ELF-1 (cell line): ENCODE measurements at places on chromosomes 2 and 18.

- no peak for DNase-seq
Measured at GRCh38 chr2:134866498-134867099, 28.2 kb downstream of the ACMSD start.

GRCh38 chr18:72672364-72673184 is 128.4 kb upstream of the CBLN2 start:
- DNase-seq = no peak

DNA sequence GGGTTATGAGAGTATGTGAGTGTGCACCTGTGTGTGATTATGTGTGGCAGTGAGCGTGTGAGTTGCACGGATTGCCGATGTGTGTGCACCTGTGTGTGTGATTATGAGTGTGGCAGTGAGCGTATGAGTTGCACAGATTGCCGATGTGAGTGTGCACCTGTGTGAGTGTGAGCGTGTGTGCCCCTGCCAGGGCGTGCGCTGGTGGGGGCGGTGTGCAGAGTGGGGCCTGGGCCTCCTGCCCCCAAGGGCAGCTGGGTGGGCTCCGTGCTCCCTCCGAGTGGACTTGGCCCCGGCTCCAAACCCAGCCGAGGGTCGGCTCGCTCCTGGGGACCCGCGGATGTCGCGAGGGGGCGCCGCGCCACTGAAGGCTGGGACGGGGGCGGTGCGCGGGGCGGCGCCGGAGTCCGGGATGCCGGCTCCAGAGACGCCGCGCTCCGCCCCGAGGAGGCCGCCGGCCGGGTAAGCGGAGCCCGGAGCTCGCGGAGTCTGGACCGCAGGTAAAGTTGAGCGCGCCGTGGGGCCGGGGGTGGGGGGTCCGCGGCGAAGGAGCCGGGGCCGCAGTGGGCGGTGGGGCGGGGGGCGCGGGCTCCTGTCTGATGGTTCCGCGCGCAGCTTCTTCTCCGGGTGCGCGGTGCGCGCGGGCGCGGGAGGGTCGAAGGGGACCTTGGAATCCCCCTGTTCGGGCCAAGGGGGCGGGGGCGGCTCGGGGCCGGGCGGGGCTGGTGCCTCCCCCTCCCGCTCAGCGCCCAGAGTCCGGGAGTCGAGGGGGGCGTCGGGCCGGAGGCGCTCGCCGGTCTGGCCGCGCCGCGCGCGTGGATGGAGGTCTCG is at the start of gene KCNG2:
TSS of gene KCNG2 (plus strand) at position 421 of the 828 bp plus-strand sequence. CDS start 65,730 bp downstream, outside the sequence.
- peak; percentile 20 for DNase-seq

DNA sequence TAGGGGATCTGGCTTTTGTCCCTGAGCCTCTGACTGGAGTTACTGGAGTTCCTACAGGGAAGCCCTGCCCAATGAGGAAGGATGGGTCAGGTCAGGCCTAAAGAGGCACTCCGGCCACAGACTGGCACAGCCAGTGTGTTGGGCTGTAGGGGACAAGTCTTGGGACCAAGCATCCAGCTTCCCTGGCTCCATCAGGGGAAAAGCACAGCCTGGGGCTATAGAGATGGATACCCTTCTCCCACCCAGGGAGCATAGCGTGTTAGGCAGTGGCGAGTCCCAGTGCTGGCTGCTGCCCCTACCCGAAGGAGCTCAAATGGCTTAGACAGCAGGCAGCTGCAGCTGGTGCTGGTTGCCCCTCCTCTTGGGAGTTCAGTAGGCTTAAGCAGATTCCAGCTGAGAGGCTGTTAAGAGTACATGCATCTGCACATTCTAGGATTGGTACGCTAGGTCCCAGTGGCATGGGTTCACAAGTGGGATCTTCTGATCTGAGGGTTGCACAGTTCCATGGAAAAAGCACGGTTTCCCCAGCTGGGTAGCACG is 111.4 kb downstream of the DCDC2C start:
- no peak for DNase-seq

DNA sequence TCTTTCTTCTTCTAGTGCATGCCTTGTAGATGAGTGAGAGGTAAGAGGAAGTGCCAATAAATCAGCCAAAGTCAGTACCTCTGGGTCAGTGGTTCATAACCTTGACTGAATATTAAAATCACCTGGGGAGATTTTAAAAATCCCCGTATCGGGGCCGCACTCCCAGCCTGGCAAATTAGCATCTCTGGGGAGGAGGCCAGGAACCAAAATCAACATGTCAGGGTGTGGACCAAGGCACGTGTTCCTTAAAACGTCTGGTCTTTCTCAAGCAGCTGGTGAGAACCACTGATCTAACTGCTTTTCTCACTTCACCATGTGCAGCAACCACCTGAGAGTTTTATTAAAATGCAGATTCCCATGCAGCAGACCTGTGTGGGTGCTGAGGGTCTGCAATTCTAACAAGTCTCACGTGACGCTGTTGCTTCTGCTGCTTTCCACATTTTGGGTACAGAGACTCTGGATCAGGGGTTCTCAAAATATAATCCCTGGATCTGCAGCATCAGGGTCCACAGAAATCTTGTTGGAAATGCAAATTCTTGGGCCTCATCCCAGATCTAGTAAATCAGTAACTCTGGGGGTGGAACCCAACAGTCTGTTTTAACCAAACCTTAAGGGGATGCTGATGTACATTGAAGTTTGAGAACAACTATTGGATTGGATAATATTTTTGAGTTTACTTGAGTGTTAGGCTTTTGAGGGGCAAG is 49.5 kb downstream of the CHST9 start:
- DNase-seq = no peak

DNA sequence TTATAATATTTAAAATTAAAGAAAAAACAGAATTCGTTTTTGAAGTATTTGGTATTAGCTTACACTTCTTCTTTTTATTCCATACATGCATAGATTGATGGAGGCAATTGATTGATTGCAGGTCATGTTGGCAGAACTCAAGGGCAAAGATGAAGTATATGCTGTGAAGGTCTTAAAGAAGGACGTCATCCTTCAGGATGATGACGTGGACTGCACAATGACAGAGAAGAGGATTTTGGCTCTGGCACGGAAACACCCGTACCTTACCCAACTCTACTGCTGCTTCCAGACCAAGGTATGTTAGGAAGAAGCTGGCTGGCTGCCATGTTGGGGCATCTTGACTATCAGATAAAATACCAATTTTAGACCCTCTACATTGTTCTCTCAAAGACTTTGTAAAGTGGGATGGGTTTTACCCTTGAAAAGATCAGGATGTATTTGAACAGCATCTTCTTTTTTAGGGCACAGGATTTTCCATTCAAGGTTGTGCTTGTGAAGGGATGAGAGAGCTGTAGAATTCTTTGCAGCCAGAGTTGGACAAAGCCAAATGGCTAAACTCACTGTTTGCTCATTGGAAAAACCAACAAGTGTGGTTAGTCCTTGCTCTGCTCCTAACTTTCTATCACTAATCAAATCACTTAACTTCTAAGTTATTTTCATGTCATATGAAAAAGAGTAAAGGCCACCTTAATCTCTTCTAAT is 286.8 kb upstream of the EPAS1 start:
- no peak for DNase-seq

DNA sequence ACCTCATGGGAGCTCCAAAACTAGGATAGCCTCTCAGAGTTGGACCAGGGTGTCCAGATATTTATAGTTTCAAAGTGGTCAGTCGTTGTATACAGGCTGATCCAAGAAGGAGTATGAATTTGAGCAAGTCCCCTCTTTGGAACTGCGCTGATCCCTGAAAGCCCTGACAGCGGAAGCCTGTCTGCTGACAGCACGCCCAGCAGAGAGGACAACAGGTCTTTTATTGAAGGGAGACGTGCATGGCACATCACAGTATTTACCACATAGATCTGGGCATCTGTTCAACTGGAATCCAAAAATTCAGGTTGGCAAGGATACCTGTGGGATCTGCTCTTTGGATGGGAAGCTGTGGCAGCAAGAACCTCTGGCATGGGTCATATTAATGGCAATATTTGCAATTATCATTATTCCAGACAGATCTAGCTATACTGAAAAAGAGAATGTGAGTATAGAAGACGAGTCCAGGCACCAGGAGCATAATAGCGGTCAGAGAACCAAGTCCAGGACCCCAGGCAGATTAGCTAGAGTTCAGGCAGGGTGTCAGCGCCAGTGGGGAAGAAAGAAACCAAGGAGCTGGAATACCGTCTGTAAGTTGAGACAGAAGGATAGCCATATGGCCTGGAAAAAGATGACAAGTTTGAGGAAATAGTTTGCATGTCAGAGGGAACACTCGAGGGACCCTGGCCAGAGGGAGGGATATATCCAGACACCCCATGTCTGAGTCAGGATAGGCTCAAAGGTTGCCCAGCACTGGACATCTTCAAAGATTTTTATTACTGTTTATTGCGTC is 260.4 kb upstream of the FANCL start:
- no peak for DNase-seq

GRCh38 chr2:197208841-197209240 is 101.7 kb downstream of the ANKRD44 start:
- DNase-seq = no peak

- no peak for DNase-seq
Measured at GRCh38 chr2:166229678-166230023, 101.8 kb upstream of the SCN1A start.

DNA sequence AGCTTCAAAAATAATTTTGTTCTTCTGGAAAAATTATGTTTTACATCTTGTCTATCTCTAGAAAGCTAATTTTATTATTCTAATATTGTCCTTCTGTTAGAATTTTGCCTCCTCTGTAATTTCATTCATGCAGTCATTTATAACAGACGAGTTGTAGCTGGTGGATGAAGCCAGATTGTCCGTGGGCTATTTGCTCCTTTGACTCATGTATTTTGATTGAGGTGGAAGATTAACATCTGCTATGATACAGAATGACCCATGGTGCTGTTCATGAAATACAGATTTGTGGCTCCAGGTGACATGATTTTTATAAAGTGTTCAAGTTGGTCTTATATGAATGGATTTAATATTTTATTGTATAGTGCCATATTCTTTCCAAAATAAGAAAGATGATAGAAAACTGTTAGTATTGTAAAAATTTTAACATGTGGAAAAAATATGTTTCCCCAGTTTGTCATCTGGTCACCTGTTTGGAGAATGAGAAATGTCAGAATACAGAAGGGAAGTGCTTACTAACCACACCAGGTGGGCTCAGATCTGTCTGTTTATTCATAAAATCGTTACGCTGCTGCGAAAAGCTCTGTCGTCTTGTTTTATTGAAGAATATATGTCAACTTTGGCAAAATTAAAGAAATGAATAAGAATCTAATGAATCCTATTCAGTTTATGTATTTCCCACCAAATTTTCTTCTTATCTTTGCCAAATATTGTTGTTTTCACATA is 20.4 kb upstream of the L3MBTL4 start:
- DNase-seq = no peak

GRCh38 chr18:76405681-76406356 is 89.2 kb downstream of the ZNF516 start:
- peak; percentile 87 for DNase-seq

DNA sequence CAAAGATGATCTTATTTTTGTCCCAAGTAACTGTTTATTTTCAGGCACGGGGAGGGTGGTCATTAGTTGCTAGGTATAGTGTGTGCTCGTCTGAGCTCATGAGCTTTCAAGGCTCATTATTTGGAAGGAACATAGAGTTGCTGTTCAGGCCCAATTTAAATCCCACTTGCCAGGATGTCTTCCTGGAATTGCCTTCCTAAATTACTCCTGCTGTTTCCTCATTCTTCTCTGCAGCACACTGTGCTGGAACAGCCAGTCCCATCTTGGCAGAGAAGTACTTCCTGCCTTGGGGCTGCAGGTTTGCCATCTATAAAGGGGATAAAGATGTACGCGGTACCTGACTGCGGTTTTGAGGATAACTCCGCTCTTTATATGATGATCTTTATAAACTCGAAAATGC is 37.3 kb downstream of the GREB1 start:
- no peak for DNase-seq

DNA sequence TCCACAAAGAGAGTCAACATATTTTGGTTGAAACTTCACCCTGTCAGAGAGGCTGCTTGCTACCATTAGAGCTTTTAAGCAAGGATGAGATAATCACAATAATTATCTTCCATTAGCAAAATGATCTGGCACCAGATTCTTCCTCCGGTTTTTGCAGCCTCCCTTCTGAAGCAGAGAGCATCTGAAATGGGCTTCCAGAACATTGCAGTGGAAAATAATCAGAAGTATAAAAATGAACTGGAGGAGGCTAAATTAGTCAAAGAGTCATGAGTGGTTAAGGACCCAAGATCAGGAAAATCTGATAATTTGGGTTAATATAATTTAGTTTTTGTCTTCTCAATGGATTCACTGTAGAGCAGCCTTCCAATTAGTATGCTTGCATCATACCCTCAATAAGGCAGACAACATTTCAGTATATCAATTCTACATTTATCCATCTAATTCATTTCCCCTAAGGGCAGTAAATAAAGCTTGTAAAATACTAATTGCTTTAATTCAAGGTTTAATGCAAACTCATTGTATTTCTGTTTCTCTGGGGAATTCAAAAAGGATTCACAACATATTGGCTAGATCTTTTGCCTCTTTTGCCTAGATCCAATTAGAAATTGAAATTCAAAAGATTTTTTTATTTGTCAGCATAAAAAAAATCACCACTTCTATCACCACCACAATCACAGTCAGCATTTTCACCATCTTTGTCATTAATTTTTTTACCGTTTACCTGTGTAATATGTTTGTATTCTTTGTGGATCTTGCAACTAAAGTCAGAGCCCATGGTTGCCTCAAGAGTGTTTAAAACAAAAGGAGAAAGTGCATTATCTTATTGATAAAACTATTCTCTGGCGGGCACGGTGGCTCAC is 537.2 kb upstream of the DCC start:
- DNase-seq = no peak

DNA sequence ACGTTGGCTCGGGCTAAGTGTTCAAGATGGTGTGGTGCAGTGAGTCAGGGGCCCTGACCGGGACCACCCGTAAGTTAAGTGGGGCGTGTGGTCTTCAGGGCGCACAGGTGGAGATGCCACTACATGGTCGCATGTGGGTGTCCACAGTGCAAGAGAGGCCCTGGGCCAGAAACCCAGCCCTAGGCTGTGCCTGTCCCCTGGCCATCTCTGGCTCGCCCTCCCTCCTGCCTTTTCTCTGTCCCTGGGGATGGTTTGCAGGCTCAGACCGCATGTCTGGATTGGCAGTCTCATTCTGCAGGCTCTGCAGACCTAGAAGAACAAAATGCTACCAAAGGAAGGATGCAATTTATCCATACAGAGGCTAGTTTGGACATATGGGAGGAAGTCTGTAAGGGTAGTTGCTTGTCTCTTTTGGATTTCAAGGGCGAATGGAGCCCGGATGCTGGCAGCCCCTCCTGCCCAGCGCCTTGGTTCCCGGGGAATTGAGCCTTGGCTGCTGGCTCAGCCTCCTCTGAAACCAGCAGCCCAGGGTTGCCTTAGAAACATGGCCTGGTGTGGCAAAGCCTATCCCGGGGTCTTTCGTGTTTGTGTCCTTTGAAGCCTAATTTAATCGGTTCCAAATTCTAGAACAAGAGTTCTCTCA is 417.5 kb upstream of the HS6ST1 start:
- DNase-seq = no peak

- no peak for DNase-seq
Measured at GRCh38 chr2:9473985-9474360, 378 bp upstream of the IAH1 start.

DNA sequence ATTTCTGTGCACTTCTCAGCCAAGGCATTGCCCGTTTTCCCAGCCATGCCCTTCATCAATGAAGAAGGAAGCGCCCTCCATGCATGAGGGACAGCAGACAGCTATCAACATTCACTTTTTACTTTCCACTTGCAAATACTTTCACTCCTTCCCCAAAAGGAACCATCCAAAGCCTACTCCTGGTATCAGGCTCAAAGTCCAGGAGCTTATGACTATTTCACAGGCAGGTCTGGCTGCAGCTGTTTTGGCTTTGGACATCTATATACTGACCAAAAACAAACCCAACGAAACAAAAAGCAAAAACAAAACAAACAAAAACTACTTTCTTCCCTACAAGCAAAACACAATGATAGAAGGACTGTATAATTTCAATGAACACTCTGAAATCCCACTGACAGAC is 825.1 kb downstream of the RNF144A start:
- no peak for DNase-seq

GRCh38 chr18:32577561-32577960 is 106.9 kb upstream of the GAREM1 start:
- no peak for DNase-seq
